ENCODE measurements at places on chromosomes 2 and 18.

DNA sequence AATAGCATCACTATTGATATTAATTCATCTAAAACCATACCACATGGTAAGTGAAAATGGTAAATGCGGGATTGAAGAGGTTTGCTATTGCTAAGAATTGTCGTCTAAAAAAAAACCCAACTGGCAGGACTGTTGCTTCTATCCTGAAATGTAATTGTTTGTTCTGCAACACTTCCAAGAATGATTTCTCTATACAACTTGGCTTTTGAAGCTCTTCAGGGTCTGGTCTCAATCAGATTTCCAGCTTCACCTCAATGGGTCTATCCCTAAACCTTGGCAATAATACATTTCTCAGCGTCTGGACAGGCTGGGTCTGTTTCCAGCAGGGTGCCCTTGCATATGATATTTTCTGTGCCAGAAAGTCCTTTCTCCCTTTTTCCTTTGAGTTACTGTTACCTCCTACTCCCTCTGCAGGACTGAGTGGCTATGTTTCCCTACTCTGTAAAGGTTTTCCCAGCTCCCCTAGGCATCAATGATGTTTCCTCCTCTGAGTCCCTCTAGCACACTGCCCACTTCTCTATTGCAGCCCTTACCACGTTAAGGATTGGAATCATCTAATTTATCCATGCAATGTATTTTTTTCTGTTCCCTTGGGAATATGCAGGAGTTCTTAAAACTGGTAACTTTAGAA, 118.2 kb upstream of the REV1 start:
- DNase-seq = no peak

- no peak for DNase-seq
Measured at GRCh38 chr2:109265369-109265768, 136.4 kb downstream of the SH3RF3 start.

DNA sequence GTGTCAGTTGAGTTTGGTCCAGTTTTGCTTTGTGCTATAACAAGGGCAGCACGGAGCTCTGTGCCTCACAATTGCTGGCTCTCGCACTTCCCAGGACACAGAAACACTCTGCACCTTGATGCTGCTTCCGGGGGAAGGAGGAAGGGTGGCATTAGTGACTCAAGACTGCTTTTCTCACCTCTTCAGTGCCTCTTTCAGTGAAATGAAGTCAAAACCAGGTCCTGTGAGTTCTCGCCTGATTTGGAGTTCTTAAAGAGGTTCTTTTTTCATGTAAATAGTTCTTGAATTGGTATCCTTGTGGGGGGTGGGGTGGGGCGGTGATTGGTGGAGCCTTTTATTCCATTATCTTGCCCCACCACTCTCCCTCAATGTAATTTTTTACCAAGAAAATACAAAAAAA, 91.5 kb upstream of the MYT1L start:
- DNase-seq = no peak

- DNase-seq = no peak
Measured at GRCh38 chr2:57182916-57183315, 863.7 kb upstream of the VRK2 start.

Data from stimulated activated CD4-positive, alpha-beta T cell treated with anti-CD3 and anti-CD28 coated beads, Interleukin-4, amount 100 ng/mL, for 1 hour (primary cell).